ENCODE measurements at places on chromosomes 3 and 15. TPM values are rescaled to one million over a fixed set of nuclear protein-coding genes. Genes with fewer than 3 reads are reported as not detected.

Gene RFC4
- 29.8 TPM for total RNA-seq

Gene SCAMP5
- 51.3 TPM for total RNA-seq

Gene CHRNA3
- total RNA-seq, result 0.31 TPM

Gene SCAANT1
- not detected for total RNA-seq

Gene SUCNR1
- total RNA-seq, result 1.2 TPM

Gene COMMD2
- total RNA-seq, result 126 TPM

Gene CILP
- 0.31 TPM for total RNA-seq

Gene TERC
- 102 TPM for total RNA-seq

Data from occipital lobe (tissue), 3 donors.